Immature natural killer cell (primary cell): ENCODE measurements at places on chromosomes 7 and 10.

DNA sequence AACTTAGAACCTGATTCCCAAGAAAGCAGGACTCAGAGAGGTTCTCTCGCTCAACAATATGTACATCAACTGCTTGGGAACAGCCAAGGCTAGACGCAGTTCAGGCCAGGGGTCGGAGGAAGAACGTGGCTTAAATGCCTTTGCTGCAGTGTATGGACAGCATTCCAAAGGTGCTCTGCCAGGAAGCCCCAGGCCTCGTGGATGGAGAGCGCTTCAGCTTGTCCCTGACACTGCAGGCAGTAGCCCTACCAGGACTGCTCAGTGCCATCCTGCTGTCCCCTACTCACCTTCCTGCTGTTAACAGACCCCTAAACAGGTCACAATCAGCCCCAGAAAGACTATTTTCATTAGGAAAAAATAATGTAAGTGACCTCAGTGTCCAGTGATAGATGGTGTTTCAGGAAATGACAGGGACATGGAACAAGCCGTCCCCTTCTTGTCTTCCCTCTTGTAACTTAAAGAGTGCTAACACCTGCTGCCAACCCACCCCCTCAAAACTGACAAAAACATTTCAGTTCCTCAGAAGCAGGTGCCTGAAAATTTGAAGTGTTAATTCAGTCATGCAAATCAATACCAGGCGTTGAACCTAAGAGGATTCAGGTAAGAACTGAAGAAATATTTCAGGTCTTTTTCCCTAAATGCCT is 16.5 kb downstream of the CREB3L2 start:
- H3K27me3 ChIP-seq, result no peaks in the 10 kb centered on the region
- peaks cover 18% of the 10 kb centered on the region for H3K4me1 ChIP-seq

DNA sequence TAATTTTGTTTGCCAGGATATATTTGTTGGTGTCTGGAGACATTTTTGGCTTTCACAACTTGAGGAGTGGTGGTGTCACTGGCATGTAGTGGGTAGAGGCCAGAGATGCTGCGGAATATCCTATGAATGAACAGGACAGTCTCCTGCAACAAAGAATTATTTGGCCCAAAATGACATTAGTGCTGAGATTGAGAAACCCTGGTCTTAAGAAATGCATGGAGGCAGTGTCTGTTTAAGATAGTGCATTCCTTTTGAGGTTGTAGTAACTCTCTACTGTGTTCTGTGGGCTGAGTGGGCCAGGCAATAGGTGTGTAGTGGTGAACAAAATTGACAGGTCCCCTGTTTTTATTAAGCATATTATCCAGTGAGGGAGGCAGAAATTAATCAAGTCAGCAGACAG is 165.5 kb downstream of the CDK14 start:
- no peak overlapping the region for H3K4me3 ChIP-seq
- no peaks in the 10 kb centered on the region for H3K36me3 ChIP-seq
- peaks cover 2% of the 10 kb centered on the region for H3K27me3 ChIP-seq
- no peaks in the 10 kb centered on the region for H3K4me1 ChIP-seq

GRCh38 chr10:92420546-92421275 is 129.7 kb downstream of the MARCHF5 start:
- peaks cover 8% of the 10 kb centered on the region for H3K4me1 ChIP-seq
- peaks cover 4% of the 10 kb centered on the region for H3K27me3 ChIP-seq
- H3K36me3 ChIP-seq, result peaks cover 3% of the 10 kb centered on the region

GRCh38 chr7:20227291-20227795 is 10.2 kb upstream of the MACC1 start:
- H3K4me3 ChIP-seq, result no peak overlapping the region
- no peak overlapping the region for H3K27ac ChIP-seq
- peaks cover 2% of the 10 kb centered on the region for H3K4me1 ChIP-seq
